ENCODE measurements at places on chromosomes 7 and 10.

DNA sequence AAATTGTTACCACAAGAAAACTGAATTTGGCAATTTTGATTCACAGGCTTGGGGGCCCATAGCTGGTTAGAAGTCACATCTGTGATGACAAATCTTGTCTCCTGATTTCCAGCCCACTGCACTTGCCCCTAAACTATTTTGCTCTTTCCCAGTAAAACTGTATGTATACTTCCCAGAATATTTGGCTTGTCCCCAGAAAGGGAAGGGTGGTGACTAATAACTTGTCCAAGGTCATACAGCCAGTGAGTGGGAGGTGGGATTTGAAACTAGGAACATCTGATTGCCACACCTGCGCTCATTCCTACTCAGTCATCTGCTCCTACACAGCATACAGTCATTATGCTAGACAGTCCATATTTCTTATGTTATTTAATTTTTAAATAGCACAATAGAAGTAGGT, 304.5 kb downstream of the SDHAF3 start:
- DNase-seq: no peak

GRCh38 chr7:151851145-151851751, 25.7 kb downstream of the PRKAG2 start:
- DNase-seq: peak; percentile 45

DNA sequence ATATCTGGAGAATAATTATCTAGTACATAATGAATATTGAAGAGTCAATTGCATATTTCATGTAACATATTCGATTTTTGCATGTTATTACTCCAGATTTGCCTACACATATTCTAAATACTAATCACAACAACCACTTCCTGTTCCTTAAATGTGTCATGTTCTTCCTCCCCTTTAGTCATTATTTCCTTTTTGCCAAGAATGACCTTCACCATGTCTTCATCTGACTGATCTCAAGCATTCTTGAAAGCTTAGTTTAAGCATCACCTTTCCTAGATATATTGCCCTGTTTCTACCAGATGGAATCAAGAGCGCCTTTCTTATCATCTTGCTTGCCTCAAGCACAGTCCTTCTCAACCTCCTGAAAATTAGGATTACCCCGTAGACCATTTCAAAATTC, 23.5 kb upstream of the MEOX2 start:
- DNase-seq: no peak

- peak; percentile 51 for DNase-seq
Measured at GRCh38 chr7:104093127-104093526, 103.7 kb upstream of the RELN start.

DNA sequence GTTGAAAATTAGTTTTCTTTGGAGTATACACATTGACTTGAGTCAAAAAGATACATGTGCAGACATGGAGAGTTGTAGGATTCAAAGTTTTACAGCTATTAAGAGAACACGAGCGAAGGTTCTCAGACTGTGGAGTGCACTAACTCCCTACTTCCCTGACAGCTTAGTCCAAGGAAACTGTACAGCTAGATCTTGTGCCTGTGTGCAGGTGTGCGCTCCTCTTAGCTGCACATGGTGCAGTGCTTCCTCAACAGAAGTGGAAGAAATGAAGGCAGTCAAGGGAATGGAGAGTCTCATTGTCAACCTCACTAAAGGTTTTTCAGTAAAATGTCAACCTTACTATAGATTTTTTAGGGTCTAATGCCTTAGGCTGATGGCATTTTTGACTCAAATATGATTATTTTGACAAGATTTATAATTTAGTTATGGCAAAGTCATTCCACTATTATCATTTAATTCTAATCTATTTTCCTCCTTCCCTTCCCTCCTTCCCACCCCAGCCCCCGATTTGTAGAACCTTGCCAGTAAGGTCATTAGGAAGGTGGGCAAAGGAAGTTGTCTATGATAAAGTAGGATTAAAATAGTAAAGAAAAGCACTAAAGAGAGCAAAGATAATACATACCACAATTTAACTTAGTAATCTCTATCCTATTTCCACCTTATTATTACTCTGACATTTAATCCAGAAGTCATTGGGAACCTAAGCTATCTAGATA, 13.6 kb downstream of the PDK4 start:
- DNase-seq: no peak

DNA sequence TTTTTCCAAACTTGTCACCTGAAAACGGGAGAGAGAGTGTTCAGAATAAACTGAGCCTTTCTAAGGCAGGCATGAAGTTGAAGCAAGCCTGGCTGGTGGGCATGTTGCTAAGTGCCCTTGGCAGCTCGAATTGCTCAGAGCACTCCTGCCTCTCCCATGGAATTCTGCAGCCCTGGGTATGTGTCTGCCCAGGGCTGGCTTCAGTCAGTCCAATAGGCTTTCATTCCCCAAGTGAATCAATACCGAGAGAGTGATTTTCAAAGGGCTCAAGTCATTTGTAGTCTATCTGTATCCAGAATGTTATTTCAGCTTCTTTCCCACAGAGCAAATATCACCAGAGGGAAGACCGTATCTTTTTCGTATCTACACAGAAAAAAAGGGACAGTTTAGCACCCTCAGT, 415.5 kb upstream of the COBL start:
- DNase-seq: no peak
